ENCODE measurements at places on chromosomes 1 and 21. TPM values are rescaled to one million over a fixed set of nuclear protein-coding genes. Genes with fewer than 3 reads are reported as not detected.

GRCh38 chr1:181504399-181504842 lies 21.1 kb downstream of the CACNA1E start:
- no peak overlapping the region for H3K4me3 ChIP-seq
- no peaks in the 10 kb centered on the region for H3K4me1 ChIP-seq
- H3K27me3 ChIP-seq, result no peaks in the 10 kb centered on the region
- H3K36me3 ChIP-seq, result no peaks in the 10 kb centered on the region

The BGLAP gene
- total RNA-seq, result 0.66 TPM

The ETNK2 gene
- 9.7 TPM for total RNA-seq

DNA sequence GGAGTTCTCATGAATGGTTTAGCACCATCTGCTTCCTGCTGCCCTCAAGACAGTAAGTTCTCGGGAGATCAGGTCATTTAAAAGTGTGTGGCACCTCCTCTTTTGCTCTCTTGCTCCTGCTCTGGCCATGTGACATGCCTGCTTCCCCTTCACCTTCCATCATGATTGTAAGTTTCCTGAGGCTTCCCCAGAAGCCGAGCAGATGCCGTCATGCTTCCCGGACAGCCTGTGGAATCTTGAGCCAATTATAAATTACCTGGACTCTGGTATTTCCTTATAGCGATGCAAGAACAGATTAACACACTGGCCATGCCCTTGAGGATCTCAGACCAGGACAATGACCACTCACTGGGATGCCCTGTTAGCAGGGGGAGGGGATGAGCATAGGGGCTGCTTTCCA lies 212.3 kb downstream of the MATN1 start:
- no peak overlapping the region for H3K4me3 ChIP-seq
- DNase-seq, result no peak
- H3K27ac ChIP-seq, result peak overlapping the region; percentile 55
- H3K4me1 ChIP-seq, result peaks cover 15% of the 10 kb centered on the region

GRCh38 chr1:89699451-89699986 lies 66.6 kb downstream of the LRRC8C start:
- DNase-seq, result no peak
- H3K27ac ChIP-seq, result no peak overlapping the region
- no peak overlapping the region for H3K4me3 ChIP-seq
- no peaks in the 10 kb centered on the region for H3K27me3 ChIP-seq

GRCh38 chr1:159653201-159653600 lies 61.2 kb downstream of the CRP start:
- H3K27me3 ChIP-seq, result no peaks in the 10 kb centered on the region
- peak; percentile 34 for DNase-seq
- no peak overlapping the region for H3K4me3 ChIP-seq

GRCh38 chr1:105909811-105910210 lies 1146.7 kb upstream of the PRMT6 start:
- no peak for DNase-seq
- no peak overlapping the region for H3K27ac ChIP-seq
- no peaks in the 10 kb centered on the region for H3K4me1 ChIP-seq
- H3K36me3 ChIP-seq, result no peaks in the 10 kb centered on the region
- no peak overlapping the region for H3K4me3 ChIP-seq

DNA sequence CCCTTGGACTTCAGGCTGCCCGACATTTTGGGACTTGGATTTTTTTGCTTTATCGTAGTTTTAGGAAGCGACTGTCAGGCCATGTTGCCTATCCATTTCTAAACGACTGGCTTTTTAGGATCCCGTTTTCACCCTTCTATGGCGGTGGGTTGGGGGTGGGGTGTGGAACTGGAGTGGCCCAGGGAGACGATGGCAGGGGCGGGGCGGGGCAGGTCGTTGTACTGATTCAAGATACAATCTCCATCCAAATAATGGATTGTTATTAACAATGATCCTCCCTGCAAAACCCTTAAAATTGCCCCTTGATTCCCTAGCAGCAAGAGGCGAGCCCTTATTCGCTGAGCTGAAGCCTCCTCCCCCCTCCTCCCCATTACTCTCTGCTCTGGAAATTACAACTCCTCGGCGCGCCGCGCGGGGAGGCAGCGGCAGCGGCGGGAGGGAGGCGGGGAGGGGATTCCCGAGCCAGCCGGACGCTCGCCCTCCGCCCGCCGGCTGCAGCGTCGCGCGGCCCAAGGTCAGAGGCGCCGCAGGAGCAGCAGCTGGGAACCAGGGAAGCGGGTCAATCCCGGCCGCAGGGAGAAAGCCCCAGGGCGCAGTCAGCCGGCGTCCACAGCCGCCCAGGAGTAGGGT lies at the start of gene TRIM67:
TSS of gene TRIM67 (plus strand) at position 392 of the 630 bp plus-strand sequence. CDS start 912 bp downstream, outside the sequence.
- no peak for DNase-seq
- H3K36me3 ChIP-seq, result no peaks in the 10 kb centered on the region
- H3K4me3 ChIP-seq, result peak within 1 kb of the TSS; percentile 53
- H3K27me3 ChIP-seq, result peaks cover 24% of the 10 kb centered on the region
